ENCODE measurements at places on chromosomes 3 and 15.

- no peak for DNase-seq
These were observed 148.2 kb downstream of the FMN1 start for GRCh38 chr15:33046329-33046728.

- no peak for DNase-seq
These were observed 263.5 kb upstream of the NR2F2 start for GRCh38 chr15:96066852-96067495.

- no peak for DNase-seq
These were observed 46.8 kb downstream of the COL6A5 start for GRCh38 chr3:130392266-130392665.

GRCh38 chr3:1677576-1678156, 421.0 kb upstream of the CNTN4 start:
- DNase-seq = no peak

DNA sequence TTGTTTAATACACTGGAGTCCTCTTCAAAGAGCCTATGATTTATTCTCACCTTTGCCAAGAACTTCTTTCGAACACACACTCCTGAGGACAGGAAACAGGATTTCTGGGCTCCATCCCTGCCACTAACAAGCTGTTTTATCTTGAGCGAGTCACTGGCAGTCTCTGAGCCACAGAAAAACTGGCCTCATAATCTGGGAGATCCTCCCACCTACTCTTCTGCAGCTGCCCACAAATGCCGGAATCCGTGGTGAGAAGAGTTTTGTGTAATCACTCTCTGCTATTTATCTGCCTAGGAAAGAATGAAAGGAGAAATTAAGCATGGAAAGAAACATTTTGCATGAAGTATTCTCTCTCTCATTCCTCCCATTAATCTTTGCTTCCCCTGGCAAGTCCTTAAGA, 172.0 kb upstream of the TRIM42 start:
- DNase-seq = no peak

GRCh38 chr3:24683633-24684384, 189.2 kb upstream of the THRB start:
- DNase-seq = no peak

DNA sequence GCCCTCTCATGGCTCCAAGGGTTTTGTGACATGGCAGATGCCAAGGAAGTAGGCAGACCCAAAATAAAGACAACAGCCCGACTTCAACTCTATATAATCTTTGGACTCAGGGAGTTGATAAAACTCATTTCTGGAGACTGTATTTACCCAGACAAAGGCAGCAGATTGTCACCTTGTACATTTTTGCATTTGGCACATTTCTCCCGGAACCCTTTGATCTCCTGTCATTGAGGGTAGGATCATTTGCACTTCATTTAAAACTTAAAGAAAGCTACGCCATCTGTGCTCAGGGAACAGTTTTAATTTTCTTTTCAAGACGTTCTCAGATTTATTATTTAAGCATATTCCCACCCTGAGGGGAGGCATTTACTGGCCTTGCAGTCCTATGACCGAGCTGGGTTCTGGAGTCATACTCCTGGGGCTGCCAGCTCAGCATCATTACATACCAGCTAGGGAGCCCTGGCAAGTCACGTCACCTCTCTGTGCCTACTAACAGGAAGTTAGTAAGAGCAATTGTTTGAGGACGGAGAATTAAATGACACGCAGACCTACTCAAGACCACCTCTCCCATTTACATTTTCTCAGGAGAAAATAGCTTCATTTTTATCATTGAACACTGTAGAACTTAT, 5.9 kb downstream of the CDCP1 start:
- no peak for DNase-seq

DNA sequence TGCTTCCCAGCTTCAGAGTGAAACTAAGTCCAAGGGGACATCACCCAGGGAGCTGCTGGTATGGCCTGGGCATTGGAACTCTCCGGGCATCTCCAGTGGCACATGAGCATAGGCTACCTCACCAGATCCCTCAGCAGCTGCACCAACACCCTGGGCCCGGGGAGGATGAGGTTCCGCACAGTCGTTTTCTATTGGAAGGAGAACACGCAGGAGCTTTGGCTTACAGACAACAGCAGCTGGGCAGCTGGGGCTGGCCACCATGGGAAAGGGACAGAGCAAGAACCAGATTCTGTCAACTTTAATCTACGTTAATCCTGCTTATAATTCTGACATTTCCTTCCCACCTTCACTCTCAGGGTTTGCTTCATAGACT, 65.5 kb downstream of the MYO1E start:
- no peak for DNase-seq

DNA sequence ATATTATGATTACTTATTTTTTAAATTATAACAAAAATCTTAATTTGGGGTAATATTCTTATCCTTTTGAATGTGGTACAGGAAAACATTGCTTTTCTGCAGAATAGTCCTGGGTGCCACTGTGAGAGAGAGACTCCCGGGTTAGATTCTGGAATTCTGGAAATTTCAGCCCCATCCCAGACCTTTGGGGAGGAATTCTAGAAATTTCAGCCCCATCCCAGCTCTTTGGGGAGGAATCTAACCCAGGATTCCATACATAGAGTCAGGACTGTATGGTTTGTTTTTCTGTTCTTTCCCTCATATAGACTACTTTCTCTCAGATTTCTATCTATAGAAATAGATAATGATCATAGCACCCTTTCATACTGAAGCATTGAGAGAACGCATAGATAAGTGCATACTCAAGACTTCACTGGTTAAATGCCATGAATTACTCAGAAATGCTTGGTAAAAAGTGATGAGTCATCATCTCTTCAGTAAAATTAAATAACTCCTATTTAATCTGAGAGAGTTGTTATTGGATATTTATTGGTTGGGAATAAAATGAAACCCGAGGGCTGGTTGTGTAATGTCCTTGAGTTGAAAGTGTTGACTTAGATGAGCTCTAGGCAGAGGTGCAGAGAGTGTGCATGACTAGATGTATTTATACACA, 8.3 kb downstream of the EIF2AK4 start:
- DNase-seq = no peak

DNA sequence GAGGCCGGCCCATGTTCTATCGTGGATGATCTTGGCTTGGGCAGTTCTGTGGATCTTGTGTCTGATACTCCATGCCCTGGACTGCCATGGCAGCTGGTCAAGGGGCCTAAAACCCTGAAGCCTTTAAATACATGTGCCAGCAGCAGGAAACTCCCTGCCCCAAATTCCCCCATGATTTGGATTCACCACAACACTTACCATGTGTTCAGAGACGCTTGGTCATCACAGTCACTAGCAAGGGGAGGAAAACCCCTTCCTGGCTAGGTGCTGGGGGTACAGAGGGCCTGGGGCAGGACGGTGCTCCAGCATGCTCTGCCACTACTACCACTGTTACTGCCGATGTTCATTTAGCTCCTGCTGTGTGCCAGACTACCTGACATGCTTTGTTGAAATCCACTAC, 94.4 kb downstream of the DNAJB8 start:
- no peak for DNase-seq

- DNase-seq = no peak
These were observed 49.5 kb upstream of the MBNL1 start for GRCh38 chr3:152219216-152219615.

GRCh38 chr15:58203537-58203936, 65.4 kb downstream of the AQP9 start:
- DNase-seq = no peak

GRCh38 chr3:73148206-73148605, 86.7 kb downstream of the EBLN2 start:
- DNase-seq = no peak

DNA sequence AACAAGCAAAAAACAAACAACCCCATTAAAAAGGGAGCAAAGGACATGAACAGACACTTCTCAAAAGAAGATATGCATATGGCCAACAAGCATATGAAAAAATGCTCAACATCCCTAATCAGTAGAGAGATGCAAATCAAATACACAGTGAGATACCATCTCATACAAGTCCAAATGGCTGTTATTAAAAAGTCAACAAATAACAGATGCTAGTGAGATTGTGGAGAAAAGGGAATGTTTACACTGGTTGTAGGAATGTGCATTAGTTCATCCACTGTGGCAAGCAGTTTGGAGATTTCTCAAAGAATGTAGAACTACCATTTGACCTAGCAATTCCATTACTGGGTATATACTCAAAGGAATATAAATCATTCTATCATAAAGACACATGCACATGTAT, 44.5 kb downstream of the RIOX2 start:
- no peak for DNase-seq

DNA sequence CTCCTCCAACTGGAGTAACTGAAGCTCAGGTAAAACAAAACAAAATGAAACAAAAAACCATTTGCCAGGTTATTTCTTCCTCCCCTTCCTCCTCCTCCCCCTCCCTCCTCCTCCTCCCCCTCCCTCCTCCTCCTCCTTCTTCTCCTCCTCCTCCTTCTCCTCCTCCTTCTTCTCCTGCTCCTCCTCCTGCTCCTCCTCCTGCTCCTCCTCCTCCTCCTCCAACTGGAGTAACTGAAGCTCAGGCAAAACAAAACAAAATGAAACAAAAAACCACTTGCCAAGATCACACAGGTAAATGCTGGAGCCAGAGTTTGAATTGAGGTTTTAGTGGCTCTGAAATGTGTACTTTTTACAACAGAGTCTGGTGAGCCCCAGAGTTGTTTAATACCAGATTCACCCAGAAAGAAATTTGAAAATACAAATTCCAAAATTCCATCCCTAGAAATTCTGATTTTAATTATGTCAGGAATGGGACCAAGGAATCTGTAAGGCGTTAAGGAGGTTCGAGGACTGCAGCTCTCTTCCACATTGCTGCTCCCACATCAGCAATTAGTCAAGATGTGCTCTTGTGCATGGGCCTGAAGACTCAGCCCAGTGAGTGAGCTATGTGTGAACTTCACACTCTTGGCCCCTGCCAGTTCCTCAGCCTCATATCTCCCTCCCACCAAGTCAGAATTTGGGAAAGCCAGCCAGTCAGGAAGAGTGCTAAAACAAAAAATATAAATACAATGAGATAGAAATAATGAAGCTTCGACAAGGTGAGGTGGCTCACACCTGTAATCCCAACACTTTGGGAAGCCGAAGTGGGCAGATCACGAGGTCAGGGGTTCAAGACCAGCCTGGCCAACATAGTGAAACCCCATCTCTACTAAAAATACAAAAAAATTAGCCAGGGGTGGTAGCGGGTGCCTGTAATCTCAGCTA, 31.6 kb upstream of the ZNF770 start:
- DNase-seq = no peak

DNA sequence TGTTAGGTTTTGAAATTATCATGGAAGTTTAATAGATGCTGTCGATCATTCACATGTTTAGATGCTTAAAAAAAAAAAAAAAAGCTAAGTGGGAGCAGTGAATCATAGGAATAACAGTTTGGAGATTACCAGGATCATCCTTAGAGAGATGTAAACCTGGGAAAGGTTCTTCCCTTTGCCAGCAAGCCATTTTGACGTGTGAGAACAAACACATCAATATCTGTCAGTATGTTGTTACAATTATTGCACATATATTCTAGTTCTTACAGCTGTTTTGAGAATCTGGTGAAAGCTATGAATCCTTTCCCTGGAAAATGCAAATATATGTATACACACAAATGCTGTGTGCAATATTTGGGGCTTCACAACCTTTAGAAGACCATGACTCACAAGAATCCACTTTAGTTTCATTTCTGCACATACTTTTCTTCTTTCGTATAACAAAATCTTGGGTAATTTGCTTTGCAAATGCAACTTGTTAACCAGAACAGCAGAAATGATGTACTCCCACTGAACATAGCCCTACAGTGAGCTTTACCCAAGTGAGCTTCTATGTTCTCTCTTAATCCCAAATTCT, 12.0 kb downstream of the NFKBIZ start:
- no peak for DNase-seq

- DNase-seq = no peak
These were observed 81.1 kb upstream of the ARHGEF3 start for GRCh38 chr3:56882896-56883295.

GRCh38 chr3:171876680-171877147, 33.6 kb downstream of the TMEM212 start:
- DNase-seq = no peak

- no peak for DNase-seq
These were observed 7.5 kb upstream of the TM4SF1 start for GRCh38 chr3:149384911-149385321.

DNA sequence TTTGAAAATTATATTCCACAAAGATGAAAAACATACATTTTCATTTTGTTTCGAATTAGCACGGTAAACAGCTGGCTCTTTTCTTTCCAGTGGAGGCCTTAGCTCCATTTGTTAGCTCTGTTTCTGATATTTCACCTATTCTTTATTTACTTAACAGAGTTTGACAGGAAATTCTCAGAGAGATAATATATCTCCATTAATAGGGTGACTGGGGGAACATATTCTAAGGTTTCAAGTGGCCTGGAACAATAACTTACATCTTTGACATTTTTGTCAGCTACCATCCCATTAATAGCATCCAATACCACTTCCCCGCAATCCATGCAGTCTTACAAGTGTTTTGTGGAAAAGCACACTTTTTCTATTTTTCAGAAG, 577.6 kb upstream of the MDFIC2 start:
- DNase-seq = no peak

DNA sequence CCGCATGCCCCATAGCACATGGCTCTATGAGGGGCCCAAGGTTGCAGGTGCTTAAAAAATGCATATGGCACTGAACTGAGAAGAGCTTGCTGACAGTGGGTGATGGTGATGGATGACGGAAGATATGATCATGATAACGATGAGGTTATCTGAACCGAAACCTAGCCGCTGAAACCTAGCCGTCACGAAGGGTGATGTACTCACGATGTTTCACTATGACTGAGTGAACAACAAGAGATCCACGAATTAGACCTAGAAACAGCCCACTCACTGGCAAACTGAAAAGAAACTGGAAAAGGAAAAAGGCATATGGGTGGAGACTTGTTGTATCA, 57.6 kb upstream of the BCL6 start:
- DNase-seq = no peak

- no peak for DNase-seq
These were observed 205.6 kb downstream of the VGLL3 start for GRCh38 chr3:86785386-86785785.

GRCh38 chr3:125331243-125331642, 43.9 kb downstream of the ZNF148 start:
- DNase-seq = no peak

- DNase-seq = no peak
These were observed 69.7 kb upstream of the ARL6 start for GRCh38 chr3:97694876-97695275.

DNA sequence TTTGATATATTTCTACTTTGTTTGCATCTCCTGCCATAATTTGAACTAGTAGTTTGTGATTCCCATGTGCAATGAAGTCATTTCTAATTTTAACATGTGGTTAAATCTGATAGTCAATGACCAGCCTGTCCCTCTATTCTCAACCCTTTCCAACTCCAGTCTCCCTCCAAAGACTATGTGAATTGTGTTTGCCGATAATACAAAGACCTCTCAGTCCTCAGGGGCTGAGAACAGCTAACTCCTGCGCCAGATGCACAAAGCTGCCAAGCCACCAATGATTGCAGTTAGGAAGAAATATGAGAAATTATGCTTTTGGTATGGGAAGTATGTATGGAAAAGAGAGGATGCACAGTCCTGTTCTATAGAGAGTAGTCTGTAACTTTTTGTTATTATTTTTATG, 54.0 kb downstream of the KCNH8 start:
- DNase-seq = no peak
